ENCODE measurements at places on chromosomes 2 and 18.

GRCh38 chr18:48165111-48165866 lies 234.8 kb upstream of the SMAD2 start:
- no peak for DNase-seq

DNA sequence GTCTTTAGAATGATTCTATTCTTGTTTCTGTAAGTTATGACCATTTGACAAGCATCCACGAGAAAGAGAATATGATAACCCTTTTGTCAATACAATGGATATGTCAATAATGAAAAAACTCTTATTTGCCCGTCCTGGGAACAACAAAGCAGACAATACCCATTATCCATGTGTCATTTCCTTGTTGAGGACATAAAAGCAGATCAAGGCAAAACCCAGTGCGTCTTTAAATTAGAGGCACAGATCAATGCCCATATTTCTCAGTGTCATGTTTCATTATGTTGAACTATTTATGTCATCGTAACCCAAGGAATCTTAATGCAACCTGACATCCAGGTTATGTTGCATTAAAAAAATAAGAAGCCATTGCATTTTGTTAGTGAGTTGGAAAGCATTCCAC lies 365.0 kb upstream of the CELF4 start:
- no peak for DNase-seq

- DNase-seq, result no peak
Measured at GRCh38 chr18:73119574-73119973, 251.8 kb upstream of the NETO1 start.

- no peak for DNase-seq
Measured at GRCh38 chr2:10284108-10284870, 18.4 kb upstream of the HPCAL1 start.

GRCh38 chr2:47196046-47196445 lies 40.9 kb upstream of the STPG4 start:
- no peak for DNase-seq

DNA sequence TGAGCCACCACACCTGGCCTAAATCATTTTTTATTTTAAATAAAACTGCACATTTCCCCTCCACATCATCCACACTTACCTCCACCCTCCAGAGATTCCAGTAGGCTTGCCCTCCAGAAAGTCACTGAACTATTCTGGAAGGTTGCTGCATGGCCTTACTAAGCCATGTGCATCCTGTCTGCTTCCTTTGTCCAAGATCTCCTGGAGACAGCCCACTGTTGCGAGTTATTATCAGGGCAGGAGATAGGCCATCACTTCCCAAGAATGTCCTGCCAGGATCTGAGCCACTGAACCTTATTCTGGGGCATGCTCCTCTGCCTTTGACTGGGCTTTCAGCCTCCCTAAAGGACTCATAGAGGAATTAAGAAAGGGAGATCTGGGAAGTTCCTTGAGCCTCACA lies 26.8 kb downstream of the CCDC68 start:
- no peak for DNase-seq

GRCh38 chr2:101981504-101981903 lies 10.3 kb upstream of the IL1R2 start:
- DNase-seq, result no peak

- DNase-seq, result no peak
Measured at GRCh38 chr2:176490061-176490861, 221.0 kb downstream of the MTX2 start.

GRCh38 chr2:118386641-118387302 lies 298.5 kb downstream of the INSIG2 start:
- no peak for DNase-seq

DNA sequence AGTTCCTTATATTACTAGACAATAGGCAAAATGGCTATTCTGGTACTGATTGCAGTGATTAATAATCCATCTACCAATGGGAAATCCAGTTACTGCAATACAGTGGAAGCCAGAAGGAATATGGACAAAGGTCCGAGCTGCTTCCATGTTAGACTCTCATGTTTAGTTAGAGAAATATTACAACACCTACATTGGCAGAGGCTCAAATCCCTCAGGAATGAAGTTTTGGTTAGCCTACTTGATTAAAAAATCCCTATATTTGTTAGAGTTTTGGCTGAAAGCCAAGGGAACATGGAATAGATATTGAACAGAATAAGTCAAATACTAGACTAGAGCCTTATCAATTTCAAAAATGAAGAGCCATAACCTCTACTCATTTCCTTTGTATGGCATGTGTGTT lies 48.5 kb downstream of the ARL6IP6 start:
- DNase-seq, result no peak

DNA sequence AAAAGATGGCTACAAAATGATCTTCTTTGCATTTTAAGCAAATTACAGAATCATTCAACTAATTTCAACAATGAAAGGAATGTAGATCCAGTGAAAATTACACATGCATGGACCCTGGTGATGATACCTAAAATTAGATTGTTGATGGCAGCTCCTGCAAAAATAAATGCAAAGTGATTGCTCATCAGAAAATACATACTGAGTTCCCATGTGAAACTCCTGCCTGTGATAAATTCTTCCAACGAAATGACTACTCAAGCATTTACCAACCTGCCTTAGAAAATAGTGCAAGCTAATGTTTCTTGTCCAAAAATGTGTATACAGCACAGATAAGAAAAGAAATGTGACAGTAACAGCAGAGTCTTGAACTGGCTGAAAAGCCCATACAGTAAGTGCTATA lies 300.0 kb upstream of the REV1 start:
- no peak for DNase-seq

DNA sequence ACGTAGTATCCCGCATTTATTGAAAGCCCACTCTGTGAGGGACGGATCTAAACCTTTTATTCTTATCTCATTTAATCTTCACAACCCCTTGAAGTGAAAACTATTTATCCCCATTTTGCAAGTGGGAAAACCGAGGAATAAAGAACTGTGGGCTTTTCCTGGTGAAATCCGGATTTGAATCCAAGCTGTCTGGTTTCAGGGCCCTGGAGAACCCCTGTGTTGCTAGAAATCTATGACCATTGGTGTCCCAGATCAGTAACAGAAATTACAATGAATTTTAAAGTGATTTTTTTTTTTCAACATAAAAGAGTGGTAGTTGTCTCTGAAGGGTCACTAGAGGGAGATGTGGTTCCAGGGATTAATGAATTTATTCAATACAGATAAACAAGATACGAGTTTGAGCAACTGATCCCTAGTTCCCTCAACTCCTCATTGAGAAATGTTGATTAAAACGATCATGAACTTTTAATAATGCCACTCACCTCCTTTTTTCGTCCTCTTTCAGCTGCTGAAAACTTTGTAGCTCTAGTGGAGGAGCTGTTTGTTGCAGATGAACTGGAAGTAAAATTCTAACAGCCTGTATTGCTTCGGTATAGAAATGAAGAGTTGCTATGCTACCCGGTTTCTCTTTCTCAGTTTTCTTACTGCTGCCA lies 940 bp downstream of the XRCC5 start:
- no peak for DNase-seq

DNA sequence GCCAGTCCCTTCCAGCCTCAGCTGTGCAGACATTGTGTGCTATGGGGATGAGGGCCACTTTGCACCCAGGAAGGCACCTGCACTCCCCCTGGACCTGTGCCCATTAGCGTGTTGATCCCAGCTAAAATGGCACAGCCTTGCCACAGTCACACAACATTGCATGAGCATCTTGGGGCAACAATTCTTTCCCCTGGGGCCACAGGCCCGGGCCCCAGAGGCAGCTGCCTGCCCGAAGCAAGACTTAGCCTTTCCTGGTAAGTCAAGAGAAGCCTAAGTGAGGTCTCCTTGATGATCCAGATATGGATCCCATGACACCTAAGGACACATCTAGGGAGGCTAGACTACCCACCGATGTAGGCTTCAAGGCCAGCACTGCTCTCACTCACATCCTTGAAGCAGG lies 202.1 kb downstream of the BCL11A start:
- DNase-seq, result no peak

- no peak for DNase-seq
Measured at GRCh38 chr18:59383851-59384250, 24.8 kb upstream of the LMAN1 start.

GRCh38 chr18:31598021-31598805 lies 6.5 kb downstream of the TTR start:
- no peak for DNase-seq

- no peak for DNase-seq
Measured at GRCh38 chr2:153567367-153567766, 88.8 kb upstream of the RPRM start.

DNA sequence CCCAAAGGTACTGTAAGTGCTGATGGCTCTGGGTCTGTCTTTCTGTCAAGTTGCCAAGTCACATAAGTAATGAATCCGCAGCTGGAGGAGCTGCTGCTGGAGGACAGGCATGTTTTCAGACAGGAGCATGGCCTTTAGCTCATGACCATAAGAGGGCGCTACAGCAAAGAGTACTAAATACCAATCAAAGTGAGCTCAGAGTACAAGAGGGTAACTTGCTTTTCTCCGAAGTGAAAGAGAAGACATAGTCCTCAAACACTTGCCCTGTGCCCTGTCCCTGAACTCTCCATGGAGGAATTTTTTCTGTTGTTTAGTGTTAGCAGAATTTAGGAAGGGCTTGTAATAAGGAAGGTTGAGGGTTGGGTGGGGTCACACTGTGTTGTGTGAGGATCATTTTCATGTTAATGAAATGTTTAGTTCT lies 58.0 kb upstream of the EML6 start:
- DNase-seq, result no peak

DNA sequence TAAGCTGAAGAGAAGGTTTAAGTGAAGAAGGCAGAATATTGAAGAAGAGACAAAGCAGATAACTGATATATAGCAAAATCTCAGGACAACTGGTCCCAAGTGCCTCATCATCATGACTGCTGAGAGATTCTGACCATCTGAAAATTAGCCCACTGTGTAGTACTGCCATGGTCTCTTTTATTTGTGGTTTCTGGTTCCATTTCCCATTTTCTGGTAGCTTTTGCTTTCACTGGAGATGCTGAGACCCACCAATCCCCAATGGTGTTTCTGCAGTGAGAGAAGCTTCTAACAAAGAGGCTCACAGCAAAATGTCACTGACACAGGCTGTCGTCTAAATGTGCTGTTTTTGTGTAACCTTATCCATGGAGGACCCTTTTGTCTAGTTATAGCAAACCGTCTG lies 79.5 kb downstream of the TMEM163 start:
- DNase-seq, result no peak

GRCh38 chr2:4973973-4974372 lies 718.2 kb upstream of the SOX11 start:
- no peak for DNase-seq

DNA sequence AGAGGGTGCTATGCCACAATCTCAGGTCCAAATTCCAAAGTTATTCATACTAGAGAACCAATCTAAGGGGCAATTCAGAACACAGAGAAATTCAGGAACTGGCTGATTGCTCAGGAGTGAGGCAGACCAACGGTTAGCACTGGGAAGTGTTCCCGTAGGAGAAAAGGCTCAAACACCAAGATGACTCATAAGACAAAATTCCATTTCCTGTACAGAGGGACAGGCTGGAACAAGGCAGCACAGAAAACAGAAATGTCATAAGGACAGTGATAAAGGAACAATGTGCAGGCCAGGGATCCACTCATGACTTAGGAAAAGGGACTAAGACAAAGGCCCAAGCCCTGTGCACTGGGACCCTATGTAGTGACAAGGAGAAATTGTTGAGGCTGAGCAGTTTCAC lies 54.2 kb downstream of the PDE1A start:
- no peak for DNase-seq

DNA sequence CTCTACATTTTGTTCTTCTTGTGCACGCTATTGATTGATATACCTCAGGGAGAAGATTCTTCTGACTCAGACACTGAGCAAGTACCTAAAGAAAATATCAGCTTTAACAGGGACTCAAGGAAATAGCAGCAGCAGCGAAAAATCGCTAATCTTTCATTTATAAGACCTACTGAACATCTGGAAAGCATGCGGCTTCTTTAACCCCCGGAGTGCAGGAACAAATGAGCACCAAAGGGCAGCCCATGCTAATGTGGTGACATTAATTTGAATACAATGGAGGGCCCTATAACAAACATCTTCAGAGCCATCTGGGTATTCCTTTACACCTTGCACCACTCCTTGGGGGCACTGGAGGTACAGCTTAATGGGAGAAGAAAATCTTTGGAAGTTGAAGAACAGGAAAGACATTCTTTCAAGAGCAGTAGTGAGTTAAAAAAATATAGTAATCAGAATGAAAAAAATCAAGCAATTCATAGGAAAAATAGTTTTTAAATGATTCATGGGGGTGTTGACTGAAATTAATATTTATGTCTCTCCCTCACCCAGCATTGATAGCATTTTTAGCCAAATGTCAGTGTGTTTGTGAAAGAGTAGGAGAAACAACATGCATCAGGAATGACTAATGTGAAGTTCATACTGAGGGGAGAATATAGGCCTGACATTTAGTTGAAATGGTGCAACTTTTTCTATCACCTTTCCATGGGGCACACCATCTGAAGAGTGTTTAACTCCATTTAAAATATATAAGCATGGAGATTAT lies 281.7 kb downstream of the HRH4 start:
- DNase-seq, result no peak

DNA sequence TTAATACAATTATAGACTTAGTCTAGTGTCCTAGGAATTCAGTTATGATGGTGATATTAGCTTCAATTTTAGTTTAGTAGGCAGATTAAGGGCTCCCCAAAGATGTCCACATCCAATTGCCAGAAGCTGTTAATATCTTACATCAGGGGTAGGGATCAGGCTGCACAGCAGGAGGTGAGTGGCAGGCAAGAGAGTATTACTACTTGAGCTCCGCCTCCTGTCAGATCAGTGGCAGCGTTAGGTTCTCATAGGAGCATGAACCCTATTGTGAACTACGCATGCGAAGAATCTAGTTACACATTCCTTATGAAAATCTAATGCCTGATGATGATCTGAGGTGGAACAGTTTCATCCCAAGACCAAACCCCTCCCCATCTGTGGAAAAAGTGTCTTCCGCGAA lies 54.9 kb downstream of the NYAP2 start:
- no peak for DNase-seq

GRCh38 chr2:122077771-122078170 lies 322.3 kb downstream of the TSN start:
- no peak for DNase-seq

DNA sequence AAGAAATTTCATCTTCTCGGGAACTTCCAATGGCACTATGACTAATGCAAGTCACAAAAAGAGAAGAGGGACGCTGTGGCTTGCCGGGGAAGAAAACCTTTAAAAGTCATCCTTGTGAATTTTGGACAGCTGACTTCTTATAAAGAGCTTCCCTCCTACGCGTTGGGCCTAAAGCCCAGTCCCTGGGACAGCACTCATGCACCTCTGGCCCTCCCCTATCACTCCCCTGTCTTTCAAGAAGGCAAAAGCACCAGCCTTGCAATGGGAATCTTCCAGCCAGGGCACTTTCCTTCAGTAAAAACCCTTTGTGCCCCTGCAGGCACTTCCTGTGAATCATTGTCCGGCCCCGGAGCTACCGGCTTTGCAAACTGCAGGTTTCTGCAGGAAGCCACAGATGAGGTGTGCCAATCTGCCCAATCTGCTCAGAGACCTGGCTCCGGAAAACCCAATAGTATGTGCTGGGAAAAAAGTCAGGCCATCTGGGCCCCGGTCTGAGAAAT lies 7.1 kb downstream of the MREG start:
- no peak for DNase-seq

DNA sequence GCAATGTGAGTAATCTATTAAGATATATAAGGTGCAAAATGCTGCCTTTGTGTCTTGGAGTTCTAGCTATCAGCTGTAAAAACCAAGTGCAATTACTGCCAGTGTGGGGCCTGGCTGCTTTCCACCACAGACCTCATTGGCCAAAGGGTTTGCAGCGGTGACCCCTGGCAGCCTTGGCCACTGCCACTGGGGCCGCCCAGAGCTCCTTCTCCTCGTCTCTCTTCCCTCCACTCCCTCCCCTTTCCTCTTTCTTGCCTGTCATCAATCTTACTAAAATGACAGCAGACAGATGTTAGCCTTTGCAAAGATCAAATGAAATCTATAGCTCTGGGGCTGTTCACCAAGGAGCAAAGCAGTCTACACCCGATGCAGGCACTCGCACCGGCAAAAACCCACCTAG lies 986.3 kb downstream of the BCL11A start:
- DNase-seq, result no peak

Measured in activated CD4-positive, alpha-beta T cell treated with anti-CD3 and anti-CD28 coated beads for 1 hour (primary cell).